Activated naive CD4-positive, alpha-beta T cell treated with anti-CD3 and anti-CD28 coated beads, Interleukin-2, amount 50 U/mL, for 16 hours (primary cell): ENCODE measurements at places on chromosomes 11 and 22.

GRCh38 chr11:93952082-93952780 is 68.9 kb upstream of the HEPHL1 start:
- DNase-seq: no peak

DNA sequence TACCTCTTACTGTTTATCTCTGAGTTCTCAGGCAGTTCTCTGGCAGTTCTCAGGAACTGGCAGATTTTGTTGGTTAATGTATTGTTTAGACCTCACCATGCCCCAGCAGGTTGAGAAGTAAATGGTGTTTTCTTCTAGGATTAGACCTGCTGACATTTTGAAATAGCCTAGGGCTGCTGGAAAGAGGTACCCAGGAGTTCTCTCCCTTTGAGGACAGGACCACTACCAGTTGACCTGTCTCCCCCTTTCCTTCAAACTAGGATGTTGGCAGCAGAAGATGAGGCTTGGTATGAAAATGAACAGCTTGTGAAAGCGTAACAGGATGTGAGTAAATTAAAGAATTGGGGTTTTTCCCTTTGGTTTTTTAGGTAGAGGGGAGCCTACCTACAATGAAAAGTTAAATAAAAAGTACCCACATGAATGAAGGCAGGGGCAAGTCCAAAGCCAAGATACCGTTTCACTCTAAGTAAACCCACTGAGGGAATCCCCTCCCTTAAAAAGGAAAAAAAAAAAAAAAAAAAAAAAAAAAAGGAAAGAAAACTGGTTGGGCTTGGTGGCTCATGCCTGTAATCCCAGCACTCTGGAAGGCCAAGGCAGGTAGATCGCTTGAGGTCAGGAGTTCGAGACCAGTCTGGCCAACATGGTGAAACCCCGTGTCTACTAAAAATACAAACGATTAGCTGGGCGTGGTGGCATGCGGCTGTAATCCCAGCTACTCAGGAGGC is 96.2 kb downstream of the PDHX start:
- DNase-seq: peak; percentile 12

DNA sequence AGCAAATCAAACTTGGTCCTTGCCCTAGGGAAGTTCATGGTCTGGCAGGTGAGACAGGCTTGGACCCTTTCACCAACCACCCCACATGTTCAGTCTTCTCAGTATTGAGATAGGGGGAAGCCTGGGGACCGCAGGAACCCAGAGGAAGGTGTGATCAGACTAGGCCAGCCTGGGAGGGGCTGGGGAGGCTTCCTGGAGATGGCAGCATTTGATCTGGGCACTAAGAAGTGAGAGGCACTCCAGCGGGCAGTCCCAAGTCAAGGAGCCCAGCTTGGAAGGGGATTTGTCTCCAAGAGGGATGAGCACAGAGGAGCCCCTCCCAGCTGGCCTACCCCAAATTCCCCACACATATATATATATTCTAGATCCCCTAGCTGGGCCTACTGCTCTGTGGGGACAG is 5.4 kb downstream of the LRRC32 start:
- no peak for DNase-seq

GRCh38 chr22:36301384-36301828 is 48.5 kb downstream of the APOL1 start:
- DNase-seq: peak; percentile 84

DNA sequence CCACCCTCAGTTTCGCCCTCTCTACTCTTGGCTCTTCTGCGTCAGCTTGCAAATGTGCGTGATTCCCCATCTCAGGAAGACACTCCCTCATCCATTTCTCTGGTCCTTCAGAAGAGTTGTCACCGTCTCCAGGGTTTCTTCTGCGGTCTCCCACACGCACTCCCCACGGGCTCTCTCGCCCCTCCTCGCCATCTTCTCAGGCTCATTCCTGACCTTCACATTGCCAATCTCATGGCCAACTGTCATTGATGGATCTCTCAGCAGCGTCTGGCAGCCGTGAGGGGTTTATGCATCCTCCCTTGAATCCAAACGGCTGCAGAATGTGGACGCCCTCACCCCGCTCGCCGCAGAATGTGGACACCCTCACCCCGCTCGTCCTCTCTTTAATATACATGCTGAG is 10.5 kb downstream of the SYNGR1 start:
- no peak for DNase-seq

DNA sequence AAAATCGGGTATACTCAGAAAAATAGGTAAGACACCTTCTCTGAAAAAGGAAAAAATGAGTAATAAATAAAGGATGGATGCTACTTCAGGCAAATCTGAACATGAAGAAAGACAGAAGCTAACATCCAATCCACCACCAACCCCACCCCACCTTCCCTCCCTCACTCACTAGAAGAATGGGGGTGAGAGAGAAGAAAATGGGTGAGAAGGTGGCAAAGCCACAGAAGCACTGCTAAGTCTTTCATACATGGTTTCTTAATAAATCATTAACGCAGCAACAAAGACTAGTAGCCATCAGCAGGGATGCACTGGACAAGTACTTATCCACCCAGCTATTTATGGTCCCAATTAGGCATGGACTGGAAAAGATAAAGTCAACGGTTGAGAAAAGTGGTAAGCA is 5.9 kb downstream of the FHIP1B start:
- no peak for DNase-seq

DNA sequence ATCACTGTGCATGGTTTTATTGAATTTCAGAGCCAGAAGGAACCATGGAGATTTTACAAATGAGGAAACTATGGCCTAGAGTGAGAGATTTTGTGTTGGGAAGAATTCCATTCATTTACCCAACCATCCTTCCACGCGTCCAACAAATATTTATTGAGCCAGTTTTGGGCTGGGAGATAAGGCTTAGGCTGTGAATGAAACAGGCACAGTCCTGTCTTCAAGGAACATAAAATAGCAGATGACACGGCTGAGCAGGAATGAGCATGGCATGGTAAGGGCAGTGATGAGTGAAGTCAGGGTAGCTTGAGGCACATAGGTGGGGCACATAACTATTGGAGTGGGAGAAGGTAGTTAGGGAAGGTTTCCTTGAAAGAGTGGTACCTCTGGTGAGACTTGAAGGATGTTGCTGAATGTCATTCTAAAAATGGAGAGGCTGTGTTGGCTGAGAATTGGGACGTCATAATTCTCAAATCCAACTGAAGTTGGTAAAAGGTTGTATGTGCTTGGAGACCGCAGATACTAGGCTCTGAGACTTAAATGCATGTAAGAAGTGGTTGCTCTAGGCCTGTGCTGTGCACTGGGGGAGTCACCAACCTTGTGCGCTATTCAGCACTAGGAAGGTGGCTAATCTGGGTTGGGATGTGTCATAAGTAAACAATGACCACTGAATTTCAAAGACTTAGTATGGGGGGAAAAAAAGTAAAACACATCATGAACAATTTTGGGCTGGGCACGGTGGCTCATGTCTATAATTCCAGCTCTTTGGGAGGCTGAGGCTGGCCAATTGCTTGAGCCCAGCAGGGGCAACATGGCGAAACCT is 51.9 kb downstream of the TEAD1 start:
- no peak for DNase-seq

- DNase-seq: peak; percentile 77
Observed at GRCh38 chr11:9461063-9461759, 399 bp downstream of the ZNF143 start.

DNA sequence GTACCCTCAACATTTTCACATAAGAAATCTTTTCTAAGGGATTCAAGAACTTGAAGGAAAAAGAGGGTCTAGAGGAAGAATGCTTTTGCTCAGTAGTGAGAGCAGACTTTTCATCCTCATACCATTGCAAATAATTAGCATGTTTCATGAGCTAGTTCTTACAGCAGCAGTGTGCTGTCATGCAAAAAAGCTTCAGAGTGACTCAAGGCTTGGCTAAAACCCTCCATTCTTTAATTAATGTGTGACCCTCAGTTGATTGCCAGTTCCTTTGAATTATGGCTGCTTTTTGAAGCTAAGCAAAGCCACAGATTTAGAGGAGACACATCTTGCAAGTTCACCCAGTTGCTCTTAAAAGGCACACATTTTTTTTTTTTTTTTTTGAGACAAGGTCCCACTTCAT is 36.6 kb upstream of the PCF11 start:
- no peak for DNase-seq

- DNase-seq: no peak
Observed at GRCh38 chr11:32187111-32187510, 96.2 kb downstream of the RCN1 start.

GRCh38 chr11:44316659-44317240 is 6.8 kb upstream of the ALX4 start:
- DNase-seq: no peak

GRCh38 chr11:86990515-86990914 is 35.3 kb upstream of the FZD4 start:
- DNase-seq: no peak

DNA sequence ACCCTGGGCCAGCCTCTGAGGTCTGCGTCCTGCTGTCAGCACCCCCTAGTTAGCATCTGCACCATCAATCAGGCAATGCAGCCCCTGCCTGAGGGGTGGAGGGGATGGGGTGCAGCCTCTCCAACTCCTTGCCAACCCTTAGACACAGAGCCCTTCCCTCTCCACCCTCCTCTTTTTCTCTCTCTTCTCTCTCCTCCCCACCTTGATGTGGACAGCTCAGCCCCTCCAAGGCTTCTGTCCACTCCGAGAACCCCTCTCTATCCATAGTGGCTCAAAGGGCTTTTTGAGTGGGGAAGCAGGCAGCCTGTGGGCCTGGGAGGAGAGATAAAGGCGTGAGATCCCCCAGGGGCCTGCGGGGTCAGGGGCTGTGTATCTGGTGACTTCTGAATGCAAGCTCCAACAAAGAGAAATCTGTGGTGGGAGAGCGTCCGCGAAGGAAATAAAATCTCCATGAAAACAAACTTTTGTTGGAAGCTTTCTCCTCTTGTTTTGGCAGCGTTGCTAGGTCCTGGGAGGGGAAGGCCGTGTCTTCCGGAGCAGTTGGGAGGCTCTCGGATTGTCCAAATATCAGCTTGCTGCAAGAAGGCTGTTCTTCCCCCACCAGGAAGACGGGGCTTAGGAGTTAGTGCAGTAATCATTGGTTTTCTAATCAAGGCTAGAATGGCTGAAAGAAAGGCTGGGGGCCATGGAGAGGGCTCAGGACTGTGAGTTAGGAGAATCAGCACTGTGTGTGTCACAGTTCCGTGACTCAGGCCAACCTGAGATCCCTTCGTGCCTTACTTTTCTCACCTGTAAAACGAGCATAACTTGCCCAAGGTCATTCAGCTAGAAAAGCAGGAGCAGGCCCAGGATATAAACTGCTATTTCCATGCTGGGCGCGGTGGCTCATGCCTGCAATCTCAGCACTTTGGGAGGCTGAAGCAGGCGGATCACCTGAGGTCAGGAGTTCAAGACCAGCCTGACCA is 50.3 kb downstream of the PKNOX2 start:
- DNase-seq: no peak

- no peak for DNase-seq
Observed at GRCh38 chr11:34379079-34379478, 21.3 kb upstream of the ABTB2 start.

DNA sequence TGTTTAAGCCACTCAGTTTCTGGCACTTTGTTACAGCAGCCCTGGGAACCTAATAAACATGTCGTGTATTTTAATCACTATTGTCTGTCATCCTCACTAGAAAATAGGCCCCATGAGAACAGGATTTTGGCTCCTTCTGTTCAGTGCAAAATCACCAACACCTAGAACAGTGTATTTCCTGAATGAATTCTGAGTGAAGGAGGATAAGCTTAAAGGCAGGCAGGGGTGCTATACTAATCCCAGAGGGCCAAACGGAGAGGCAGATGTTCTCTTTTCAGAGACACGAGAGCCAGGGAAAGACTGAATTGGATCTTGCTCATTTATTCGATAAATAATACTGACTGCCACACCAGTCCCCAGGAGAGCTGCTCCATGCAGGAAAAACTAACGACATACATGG is 10.4 kb downstream of the SMCO4 start:
- no peak for DNase-seq

DNA sequence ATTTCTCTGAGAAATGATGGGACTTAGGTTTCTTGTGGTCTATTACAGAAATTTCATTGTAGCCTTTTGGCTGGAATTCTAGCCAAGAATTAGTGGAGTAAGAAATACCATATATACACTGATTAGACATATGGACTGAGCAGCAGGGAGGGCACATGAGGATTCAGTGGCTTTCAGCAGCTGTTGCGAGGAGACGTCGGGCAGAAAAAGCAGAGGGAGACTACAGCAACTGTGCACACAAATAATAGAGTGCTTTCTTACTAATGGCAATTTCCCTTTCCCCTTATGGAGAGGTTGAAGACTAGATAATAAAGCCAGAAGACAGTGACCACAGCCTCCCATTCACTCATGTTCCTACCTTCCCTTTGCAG is 35.4 kb upstream of the CCDC34 start:
- DNase-seq: no peak

DNA sequence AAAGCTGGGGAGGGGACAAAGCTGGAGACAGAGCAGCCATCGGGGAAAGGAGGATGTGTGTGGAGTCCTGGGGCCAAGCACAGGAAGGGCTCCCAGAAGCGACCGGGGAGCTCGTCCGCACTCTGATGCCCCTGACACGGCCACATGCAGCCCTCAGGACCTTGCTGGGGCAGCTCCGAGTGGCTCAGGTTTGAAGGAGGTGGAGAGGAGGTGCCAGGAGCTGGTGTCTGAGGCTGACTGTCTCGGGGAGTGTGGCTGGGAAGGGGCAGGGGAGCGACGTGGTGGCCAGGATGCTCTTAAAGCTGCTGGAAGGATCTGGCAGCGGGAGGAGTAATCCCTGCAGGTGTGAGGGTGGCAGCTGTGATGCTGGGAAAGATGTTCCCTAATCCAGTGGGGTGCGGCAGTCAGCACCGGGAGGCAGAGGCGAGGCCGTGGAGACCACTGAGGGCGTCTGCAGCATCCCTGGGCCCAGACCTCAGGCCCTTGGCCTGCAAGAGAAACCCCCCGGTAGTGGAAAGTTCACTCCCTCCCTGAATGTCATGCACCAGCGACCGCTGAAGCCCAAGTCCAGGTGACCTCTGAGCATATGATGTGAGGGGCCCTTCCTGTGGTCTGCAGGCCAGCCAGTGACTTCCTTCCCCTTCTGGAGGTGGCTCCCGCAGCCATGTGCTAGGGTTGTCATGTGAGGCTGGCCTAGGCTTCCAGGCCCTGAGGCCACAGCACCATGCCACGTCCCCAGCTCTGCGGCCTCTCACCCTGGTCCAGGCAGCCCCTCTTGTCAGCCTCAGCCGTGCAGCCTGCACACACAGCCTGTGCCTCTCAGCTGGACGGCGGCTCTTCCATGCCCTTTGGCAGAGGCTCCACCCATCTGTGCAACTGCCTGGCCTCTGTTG is 17.2 kb upstream of the CTSD start:
- no peak for DNase-seq

DNA sequence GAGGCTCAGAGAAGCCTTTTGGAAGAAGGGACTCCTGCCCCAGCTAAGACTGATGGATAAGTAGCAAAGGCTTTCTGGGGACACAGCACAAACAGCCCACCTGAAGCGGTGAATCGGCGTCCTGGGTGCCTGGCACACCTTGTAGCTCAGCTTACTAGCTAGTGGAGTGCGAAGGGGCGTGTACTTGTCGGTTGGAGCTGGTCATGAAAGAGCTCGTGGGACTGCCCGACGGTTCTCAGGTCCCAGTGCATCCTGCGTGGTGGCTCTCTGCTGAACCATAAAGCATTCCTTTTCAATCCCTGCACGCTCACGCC is 690 bp upstream of the UVRAG start:
- no peak for DNase-seq

DNA sequence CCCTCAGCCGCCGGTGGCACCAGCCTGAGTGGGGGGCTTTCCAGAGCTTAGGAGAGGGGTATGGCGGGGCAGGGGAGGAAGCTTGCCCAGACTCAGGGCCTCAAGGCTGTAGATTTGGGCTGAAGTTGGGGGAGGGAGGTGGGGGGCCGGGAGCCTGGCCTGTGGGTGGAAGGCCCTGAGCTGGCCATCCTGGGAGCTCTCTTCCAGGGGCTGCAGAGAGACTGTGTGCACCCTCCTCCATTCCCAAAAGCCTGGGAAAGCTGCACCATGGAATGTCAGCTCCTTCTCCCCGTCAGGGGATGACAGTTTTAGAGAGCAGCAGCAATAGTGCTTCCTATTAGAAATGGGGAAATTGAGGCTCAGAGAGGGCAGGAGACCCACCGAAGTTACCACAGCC is 1.0 kb downstream of the SYT12 start:
- DNase-seq: no peak
